Osteoblast (primary cell): ENCODE measurements at places on chromosomes 5 and 9. TPM values are rescaled to one million over a fixed set of nuclear protein-coding genes. Genes with fewer than 3 reads are reported as not detected.

Gene PALM2AKAP2
- total RNA-seq: 19.4 and 25.3 TPM in 2 replicates

Gene TAF11L10
- total RNA-seq: not detected in 2 replicates

Gene HCN1
- total RNA-seq: not detected in 2 replicates

Gene ELAVL2
- under 0.01 and 0.36 TPM in 2 replicates for total RNA-seq

Gene ERCC8
- total RNA-seq: 20.0 and 23.2 TPM in 2 replicates

Gene RLN1
- not detected in 2 replicates for total RNA-seq

Gene CCDC183
- under 0.01 TPM in 1 of 2 replicates, not detected in the other for total RNA-seq

Gene CCNJL
- 0.88 and 1.1 TPM in 2 replicates for total RNA-seq

Gene WNT8A
- total RNA-seq: not detected in 2 replicates

Gene ADGRD2
- total RNA-seq: not detected in 2 replicates

Gene PCDHB13
- 2.1 and 2.2 TPM in 2 replicates for total RNA-seq

Gene EGR1
- 2.2 and 2.7 TPM in 2 replicates for total RNA-seq

Gene SH3TC2
- total RNA-seq: 0.59 and 0.72 TPM in 2 replicates

Gene KIAA1958
- total RNA-seq: 2.4 and 2.5 TPM in 2 replicates

Gene SLC4A9
- not detected in 2 replicates for total RNA-seq

Gene TMEM38B
- 22.4 and 25.0 TPM in 2 replicates for total RNA-seq

Gene CDC20B
- not detected in 2 replicates for total RNA-seq

Gene PCDHA13
- under 0.01 TPM in 2 replicates for total RNA-seq

Gene FABP6
- not detected in 2 replicates for total RNA-seq

Gene GLRA1
- total RNA-seq: not detected in 2 replicates

Gene CDH6
- total RNA-seq: 9.4 and 16.3 TPM in 2 replicates
